ENCODE measurements at places on chromosomes 2 and 18.
A peak's percentile ranks its signal among the peaks of the same experiment; 100 is the strongest.

DNA sequence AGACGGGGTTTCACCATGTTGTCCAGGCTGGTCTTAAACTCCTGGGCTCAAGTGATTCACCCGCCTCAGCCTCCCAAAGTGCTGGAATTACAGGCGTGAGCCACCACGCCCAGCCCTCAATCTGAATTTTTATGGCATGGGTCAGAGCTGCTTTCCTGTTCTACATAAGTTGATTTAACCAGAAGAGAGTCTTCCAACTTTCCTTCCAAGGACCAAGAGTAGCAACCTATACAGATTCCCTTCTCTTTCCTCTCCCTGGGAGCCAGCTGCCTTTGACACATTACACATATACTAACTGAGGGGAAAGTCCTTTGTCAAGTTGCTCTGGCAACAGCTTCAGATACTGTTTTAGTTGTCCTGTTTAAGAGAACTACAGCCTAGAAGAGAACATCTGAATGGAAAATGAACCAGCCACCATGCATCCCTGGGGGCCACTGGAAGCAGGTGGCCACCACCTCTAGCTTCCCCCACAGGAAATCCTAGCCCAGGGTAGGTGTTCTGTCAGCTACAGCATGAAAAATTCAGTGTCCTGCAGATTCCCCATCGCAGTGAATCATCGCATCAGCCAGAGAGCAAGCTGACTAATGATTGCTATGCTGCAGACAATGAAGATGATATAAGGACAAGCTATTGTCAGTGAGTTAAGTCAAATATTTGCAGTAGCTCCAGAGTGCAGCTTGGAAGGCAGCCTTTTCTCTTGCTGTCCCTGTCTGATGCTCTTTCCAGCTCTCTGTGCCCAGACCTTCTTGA, 62.9 kb downstream of the POMC start:
- DNase-seq, result no peak

DNA sequence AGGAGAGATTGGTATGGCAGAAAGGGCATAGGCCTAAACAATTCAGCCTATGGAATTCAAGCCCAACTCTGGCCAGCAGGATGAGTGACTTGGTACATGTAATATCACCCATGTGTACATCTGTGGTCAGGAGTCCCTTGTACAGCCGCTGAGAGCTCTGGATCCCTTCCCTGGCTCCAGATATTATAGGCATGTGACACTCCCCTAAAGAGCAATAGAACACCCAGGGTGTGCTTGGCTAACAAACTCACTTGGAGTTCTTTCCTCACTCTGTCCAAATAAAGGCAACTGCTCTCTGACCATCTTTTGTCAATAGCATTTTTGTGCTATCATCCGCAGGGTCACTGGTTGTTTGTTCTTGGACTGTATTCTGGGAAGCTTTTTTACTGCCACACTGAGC, 197.4 kb upstream of the NCKAP5 start:
- DNase-seq, result no peak

- no peak for DNase-seq
These were observed 155.8 kb upstream of the LRP1B start for GRCh38 chr2:142286618-142287017.

GRCh38 chr2:21260311-21260710, 136.5 kb downstream of the TDRD15 start:
- no peak for DNase-seq

DNA sequence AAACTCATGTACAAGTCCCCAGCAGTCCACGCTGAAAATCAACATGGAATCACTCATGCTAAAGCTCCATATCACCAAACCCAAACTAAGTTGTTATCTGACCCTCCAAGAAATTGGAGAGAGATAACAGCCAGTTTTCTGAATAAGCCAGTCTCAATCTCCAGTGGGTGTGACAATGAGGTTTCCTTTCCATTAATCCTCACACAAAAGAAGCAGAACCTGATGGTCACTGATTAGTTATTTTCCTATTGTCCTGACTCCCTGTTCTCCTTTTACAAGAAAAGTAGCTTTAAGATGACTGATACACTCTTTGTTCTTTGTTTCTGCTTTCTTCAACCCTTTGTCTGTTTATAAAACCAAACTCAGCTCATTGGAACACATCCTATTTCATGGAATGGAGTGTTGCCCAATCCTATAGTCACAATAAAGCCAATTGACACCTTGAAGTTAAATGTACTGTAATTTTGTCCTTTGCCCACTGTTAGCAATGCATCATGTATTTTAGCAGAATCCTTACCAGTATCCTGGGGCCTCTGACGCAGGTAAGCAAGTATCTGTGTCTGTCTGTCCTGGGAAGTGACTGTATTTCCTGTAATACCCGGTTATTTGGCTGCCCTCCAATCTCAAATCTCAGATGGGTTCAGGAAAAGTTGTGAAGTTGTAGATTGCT, 30.6 kb upstream of the SH3RF3 start:
- no peak for DNase-seq

- DNase-seq, result peak; percentile 40
These were observed 136.8 kb downstream of the NEDD4L start for GRCh38 chr18:58180738-58181353.

DNA sequence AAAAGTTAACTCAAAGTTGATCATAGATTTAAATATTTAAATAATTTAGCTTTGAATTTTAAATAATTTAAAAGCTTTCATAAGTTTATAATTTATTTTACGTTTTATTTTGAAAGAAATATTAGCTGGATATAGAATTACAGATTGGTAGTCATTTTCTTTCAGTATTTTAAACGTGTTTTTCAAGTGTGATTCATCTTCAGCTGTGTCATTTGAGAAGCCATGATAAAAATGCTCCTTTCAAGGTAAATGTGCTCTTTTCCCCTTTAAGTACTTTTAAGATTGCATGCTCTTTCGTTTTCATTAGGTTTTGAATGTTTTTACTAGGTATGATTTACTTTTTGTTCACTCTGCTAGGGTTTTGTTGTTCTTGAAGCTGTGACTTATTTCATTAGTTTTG, 116.8 kb upstream of the FIGN start:
- DNase-seq, result no peak

DNA sequence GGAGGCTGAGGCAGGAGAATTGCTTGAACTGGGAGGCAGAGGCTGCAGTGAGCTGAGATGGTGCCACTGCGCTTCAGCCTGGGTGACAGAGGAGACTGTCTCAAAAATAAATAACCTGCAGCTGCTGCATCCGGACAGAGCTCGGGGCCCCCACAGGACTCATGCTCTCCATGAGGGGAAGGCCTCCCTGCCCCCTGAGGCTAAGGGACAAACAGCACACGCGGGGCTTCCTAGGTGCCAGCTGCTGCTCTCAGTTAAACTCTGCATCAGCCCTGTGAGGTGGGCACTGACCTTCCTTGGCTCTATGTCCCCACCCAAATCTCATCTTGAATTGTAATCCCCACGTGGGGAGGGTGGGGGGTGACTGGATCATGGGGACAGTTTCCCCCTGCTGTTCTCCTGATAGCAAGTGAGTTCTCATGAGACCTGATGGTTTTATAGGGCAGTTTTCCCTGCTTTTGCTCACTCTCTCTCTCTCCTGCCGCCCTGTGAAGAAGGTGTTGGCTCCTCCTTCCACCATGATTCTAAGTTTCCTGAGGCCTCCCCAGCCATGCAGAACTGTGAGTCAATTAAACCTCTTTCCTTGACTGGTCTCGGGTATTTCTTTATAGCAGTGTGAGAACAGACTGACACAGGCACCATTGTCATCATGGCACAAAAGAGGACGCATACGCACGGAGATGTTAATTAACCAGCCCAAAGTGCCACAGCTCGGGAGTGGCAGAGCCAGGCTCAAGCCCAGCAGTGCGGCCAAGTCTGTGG, 49.9 kb upstream of the TAF1B start:
- no peak for DNase-seq

DNA sequence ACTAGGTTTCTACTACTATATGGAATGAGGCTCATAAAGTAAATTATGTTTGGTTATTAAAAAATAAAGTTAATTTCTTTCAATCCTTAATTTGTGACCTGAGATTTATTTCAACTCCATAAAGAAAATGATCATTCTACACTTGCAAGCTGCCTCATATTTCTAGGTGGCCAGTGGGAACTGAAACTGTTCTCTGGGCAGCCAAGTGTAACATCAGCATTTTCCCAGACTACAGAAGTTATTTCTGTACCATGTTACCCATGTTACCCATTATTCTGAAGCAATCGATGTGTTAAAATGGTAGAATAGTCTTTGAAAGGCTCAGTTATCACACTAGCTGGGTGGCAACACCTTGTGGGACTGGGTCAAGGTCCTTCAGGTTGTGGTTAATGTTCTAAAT, 139.3 kb upstream of the FBXO11 start:
- DNase-seq, result no peak

DNA sequence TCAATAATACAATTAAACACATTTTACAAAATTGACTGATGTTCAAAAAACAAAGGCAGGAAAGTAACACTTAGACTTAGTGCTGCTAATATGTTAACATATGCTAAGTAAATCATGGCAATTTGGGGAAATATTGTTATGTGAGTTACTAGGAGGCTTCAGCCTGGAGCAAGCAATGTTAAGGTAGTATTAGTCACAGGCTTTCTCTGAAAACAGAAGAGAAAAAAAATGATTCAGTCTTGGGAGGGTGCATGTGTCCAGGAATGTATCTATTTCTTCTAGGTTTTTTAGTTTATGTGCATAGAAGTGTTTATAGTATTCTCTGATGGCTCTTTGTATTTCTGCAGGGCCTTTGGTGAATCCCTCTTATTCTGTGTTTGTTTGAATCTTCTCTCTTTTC, 345.8 kb upstream of the TFPI start:
- no peak for DNase-seq

DNA sequence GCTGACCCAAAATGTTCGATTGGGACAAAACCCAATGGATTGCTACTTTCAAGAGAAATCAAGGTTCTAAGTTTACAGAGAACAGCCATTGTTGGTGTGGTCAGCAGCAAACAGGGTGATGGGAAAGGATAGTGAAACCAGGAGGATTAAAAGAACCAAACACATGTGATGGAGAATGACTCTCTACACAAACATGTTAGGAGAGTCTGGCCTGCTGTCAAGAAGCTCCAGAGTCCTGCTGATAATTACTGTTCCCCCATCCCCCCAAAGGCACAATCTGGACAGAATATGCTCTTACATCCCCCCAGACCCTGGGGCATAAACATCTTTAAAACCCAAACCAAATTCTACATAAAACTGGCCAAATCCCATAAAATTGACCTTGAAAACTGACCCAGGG, 32.0 kb upstream of the ACYP2 start:
- DNase-seq, result no peak

Data from CD4-positive, alpha-beta T cell (primary cell).